Natural killer cell treated with Interleukin-12 subunit alpha and Interleukin-12 subunit beta and Interleukin-15 and Interleukin-18, amount 100 ng/mL, for 72 hours (primary cell): ENCODE measurements at places on chromosomes 1 and 21. TPM values are rescaled to one million over a fixed set of nuclear protein-coding genes. Genes with fewer than 3 reads are reported as not detected.

- no peak for DNase-seq
These were observed 30.5 kb upstream of the MACF1 start for GRCh38 chr1:39173995-39174380.

DNA sequence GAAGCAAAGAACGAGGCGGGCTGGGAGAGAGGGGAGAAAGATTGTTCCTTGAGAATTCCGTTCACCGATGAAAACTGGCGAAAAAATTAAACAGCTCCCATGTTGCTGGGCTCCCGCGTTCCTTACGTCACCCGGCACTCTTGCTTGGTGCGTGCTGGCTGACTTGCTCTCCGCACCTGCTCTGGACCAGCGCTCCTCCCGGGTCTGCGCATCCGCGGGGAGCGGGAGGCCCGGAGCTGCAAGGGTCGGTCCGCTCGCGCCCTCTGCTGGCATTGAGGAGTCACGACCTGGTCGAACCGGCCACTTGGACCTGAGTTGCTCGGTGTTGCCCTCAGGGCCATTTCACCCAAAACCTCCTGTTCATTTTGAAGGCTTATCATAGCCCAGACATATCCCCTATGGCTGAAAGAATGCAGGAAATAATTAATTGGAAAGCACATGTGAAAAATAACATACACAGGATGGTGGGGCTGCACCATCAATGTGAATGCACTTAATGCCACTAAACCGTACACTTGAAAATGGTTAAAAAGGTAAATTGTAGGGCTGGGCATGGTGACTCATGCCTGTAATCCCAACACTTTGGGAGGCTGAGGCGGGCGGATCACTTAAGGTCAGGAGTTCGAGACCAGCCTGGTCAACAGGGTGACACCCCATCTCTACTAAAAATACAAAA is 98.9 kb upstream of the BACE2 start:
- DNase-seq: peak; percentile 79

DNA sequence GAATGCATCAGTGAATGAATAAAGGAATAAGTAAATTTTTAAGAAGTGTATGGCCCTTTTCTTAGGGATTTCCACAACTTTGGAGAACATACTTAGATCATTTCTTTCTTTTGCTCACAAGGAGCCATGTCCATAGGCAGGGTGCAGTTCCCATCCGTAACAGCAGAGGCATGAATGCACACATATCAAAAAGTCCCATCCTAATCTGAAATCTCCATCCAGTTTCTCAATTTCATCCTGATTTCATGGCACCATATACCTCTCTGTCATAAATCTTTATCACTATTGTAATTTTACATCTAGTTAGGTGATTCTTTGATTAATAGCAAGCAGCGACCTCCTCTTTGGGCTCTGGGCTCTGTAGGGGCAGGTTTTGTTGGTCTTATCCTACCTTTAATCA is 359.2 kb downstream of the RRAGC start:
- no peak for DNase-seq

SLAMF7 gene
- total RNA-seq: 1,669 TPM

CFHR1 gene
- not detected for total RNA-seq
